ENCODE measurements at places on chromosomes 4 and X.

DNA sequence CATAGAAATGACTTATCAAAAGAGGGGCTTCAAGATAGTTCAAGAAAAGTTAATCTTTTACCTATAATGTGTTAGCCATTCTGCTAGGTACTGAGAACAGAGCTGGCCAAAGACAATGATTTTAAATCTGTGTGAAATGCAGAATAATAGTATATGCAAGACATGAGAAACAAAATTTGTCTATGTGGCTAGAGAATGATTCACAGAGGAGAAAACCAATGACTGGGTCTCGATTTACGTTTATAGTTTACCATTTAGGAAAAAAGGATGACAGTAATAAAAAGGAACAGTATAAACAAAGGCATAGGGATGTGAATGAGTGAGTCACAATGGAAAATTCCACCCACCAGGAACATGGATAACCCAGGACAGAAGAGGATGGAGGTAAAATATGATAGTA, 31.9 kb downstream of the NPFFR2 start:
- DNase-seq, result no peak

DNA sequence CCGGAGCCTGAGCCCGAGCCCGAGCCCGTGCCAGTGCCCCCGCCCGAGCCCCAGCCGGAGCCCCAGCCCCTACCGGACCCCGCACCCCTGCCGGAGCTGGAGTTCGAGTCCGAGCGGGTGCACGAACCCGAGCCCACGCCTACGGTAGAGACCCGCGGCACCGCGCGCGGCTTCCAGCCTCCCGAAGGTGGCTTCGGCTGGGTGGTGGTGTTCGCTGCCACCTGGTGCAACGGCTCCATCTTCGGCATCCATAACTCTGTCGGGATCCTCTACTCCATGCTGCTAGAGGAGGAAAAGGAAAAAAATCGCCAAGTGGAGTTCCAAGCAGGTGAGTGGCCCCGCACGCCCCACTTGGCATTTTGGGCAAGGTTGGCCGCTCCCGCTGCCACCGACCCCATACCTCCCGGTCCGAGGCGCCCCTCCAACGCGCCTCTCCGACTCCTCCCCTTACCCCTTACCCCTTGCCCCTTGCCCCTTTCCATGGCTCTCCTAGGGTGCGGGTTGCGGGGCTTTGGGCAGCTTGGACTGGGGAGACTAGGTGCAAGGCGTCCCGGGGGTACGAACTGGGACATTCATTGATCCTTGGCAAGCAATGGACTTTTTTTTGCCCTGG, 553 bp downstream of the SLC16A2 start:
- peak; percentile 74 for DNase-seq

DNA sequence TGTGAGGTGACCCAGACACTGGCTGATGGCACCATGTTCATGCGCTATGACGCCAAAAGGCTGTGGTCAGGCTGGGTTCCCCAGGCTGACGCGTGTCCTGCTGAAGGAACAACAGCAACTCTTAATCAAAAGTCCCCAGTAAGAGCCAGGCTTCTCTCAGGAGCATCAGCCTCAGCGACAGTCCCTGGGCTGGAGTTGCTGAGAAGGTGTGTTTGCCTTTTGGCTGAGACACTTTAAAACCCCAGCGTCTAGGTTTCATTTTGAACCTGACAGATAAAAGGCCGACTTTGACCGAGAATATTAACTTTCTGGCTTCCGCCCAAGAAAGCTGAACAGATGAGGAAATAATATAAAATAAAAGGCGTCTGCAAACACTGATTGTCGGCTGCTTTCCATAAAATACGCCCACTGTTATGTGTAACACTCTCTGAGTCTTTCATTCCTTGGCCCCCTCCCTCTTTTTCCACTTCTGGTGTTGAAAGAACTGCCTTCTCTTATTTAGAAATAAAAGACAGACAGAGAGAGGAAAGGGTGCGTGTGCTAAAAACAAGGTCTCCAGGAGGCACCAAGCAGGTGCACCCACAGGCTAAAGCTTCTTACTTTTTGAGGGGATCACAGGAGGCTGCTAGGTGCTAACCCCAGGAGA, 373.6 kb downstream of the MID1IP1 start:
- no peak for DNase-seq

DNA sequence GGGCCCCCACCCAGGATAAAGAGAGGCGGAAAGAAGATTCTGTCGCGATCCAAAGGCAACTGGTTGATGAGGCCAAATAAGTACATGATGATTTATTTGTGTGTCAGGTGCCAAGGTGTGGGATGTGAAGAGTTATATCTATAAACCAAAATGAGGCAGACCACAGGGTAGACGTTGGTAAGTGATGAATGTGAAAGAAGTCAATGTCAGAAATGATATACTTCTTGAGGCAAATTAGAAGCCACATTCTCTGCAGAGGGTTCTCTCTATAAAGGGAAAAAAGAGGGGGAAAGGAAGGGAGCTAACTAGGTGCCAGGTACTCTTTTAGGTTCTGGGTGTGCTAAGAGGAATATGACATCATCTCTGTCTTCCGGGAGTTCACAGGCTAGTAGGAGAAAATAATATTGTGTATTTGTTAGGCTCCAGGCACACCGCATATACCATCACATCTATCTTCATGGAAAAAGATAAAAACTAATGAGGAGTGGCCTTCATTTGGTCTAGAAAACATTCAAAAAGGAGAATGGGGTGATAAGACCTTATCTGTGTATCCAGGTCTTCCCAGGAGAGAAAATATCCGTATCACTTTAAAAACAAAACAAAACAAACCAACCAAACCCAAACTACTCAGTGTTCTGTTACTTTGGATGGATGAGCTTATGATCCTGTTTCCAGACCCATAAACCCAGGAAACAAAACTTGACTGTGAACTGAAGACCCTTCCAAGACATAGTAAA, 4.8 kb upstream of the SH2D1A start:
- no peak for DNase-seq

GRCh38 chr4:16264798-16265197, 38.5 kb upstream of the TAPT1 start:
- no peak for DNase-seq

GRCh38 chr4:71269233-71269632, 69.6 kb upstream of the SLC4A4 start:
- DNase-seq, result no peak

DNA sequence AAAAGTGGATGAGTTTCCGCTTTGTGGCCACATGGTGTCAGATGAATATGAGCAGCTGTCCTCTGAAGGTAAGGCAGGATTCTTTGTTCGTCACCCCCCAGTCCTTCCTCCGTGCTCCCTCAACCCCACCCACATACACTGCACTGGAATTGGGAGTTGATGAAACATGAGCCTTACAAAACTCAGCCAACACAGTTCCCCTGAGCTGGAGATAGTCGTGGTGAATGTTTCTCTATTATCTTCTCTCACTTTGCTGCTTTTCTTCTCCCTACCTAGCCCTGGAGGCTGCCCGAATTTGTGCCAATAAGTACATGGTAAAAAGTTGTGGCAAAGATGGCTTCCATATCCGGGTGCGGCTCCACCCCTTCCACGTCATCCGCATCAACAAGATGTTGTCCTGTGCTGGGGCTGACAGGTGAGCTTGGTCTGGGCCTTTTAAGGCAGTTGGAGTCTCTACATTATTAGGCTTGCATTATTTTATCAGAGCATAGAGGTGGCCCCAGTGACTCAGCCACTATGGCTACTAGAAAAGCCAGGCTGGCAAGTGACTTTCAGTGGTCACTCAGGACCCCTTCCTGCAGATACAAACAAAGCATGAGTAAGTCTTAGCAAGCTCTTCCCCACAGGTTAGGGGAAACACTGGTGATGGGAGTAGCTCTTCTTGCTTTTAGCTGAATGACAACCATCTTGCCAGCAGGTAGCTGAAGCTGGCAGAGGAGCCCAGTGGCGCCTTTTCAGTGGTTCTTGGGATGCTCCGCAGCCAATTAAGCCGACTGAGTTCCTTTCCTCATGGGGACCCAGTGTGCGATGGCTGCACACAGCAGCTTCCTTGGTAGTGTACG, 1.6 kb downstream of the RPL10 start:
- DNase-seq, result peak; percentile 73

GRCh38 chr4:109276482-109277095, 25.9 kb downstream of the COL25A1 start:
- DNase-seq, result no peak

DNA sequence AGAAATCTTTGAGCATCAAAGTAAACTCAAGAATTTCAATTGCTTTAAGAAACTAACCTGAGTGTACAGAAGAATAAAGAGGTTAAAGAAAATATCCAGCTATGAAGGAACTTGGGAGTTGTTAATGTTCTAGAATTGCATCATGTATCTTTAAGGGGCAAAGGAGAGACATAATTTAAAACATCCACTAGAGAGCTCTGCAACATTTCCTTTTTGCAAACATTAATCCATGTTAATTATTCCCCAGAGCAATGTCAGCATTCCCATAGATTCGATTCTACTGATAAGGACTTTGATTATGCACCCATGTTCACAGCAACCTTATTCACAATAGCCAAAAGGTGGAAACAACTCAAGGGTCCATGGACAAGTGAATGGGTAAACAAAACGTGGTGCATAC, 80.2 kb upstream of the SORBS2 start:
- no peak for DNase-seq

All from osteoblast (primary cell).